ENCODE measurements at places on chromosomes 2 and 18. TPM values are rescaled to one million over a fixed set of nuclear protein-coding genes. Genes with fewer than 3 reads are reported as not detected.

DNA sequence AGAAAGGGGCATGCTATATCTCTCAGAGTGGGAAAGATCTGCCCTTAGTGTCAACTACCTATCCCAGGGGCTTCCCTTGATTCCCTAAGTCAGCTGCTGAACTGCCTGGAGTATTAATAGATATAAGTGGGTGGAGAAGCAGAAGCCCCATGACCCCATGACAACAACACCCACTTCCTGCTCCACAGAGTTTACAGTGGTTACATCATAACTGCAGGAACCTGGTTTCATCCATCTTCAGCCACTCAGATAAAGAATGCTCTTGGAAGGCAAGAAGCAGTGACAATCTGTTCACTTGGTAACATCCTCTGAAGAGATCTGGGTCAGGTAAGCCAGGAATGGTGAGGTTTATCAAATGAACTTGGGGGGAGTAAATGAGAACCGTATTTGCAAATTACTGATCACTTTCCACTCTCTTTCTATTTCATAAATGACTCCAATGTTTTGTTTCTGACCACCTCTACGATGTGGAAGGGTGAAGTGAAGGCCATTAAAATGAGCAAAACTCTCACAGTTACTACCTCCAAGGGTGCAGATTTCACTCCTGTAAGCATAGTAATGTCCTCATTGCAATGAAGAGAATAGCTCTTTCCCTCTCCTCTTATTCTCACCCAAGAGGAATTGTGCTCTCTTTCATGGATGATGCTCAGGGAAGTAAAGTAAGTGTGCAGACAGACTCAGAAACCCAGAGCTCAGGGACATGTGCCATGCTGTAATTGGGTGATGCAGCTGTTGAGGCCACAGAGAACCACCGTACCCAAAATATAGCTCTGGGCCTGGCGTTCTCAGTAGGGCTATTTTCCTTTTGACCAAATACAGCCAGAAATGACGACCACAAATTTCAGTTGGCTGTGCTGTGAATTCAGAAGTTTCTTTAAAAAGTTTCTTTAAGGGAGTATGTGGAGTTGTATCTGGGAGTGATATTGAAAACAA is 192.8 kb upstream of the APCDD1 start:
- no peak for DNase-seq

DNA sequence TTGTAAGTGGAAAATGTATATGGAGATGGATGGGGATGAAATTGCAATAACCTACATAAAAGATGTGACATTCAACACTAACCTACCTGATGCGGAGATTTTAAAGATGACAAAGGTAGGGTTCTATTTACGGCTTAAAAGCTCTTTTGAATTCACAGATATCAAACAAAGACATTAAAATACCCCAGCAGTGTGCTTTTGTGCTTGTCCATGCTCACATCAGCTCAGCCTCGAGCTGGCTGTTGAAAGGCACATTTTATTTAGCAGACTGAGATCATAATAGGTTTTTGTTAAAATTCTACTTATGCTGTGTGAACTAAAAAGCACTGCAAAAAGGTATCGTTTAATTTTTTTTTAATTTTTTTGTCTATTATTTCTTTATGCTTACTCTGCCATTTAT is 96.0 kb upstream of the CDCA7 start:
- DNase-seq: no peak

DNA sequence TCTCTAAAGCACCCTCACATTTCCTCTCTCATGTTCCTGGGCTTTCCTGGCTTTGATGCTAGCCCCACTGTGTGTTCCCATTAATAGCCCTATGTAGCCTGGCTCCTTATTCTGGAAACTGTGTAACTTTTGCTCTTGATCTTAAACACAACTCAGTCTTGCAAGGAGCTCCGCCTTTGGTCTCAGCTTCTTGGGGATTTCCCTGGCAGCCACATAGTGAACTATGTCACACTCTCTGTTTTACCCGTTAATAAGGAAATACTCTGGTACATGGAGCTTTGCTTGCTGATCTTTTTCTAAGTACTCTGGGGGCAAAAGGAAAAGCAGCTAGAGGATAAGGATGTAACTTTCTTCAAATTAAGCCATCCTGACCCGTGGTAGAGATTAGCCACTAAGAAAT is 259.3 kb downstream of the NEDD4L start:
- DNase-seq: no peak

DNA sequence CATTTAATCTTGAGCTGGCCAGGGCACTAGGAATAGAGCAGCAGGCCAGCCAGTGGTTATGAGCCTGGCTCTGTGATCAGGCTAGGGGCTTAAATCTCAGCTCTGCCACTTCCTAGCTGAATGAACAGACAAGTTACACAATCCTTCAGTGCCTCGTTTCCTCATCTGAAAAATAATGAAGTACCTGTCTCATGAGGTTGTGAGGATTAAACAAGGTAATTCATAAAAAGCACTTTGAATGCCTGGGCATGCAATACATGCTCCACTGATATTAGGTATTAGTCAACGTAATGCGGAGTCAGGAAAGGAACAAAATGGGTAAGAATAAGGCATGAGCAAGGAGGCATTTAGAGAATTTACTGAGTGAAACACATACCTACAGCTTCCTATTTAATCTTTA is 100.2 kb downstream of the CCBE1 start:
- DNase-seq: no peak

DNA sequence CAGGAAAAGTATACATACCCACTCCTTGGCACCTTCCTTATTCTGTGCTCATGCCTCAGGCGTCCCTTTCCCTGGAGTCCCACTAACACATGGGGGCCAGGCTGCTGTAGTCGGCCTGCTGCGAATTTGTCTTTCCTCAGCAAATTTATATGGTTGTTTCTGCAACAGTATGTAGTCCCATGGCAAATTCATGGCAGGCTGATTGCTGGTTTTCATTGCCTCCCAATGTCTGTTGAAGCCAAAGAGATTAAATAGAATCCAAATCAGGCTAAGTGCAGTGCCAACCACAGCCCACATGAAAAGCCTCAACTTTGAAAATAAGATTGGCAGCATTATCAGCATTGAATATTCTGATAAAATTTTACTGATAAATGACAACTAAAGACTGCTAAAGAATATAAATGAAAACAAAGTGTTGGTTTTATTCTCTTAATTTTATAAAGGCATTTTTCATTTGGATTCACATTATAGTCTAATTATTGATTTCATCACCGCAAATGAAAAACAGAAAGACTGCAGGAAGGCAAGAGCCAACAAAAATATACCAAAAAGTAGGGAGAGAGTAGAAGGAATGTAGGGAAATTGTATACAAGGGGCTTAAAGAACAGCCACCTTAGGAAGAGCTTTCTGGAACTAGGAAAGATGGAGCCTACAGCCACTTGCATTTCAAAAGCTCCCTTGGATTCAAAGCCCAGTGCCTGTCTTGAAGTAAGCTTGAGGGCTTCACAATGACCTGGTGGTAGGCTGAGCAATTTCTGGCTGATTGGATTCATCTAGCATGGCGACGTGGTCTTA is 283.7 kb upstream of the MMADHC start:
- DNase-seq: no peak

DNA sequence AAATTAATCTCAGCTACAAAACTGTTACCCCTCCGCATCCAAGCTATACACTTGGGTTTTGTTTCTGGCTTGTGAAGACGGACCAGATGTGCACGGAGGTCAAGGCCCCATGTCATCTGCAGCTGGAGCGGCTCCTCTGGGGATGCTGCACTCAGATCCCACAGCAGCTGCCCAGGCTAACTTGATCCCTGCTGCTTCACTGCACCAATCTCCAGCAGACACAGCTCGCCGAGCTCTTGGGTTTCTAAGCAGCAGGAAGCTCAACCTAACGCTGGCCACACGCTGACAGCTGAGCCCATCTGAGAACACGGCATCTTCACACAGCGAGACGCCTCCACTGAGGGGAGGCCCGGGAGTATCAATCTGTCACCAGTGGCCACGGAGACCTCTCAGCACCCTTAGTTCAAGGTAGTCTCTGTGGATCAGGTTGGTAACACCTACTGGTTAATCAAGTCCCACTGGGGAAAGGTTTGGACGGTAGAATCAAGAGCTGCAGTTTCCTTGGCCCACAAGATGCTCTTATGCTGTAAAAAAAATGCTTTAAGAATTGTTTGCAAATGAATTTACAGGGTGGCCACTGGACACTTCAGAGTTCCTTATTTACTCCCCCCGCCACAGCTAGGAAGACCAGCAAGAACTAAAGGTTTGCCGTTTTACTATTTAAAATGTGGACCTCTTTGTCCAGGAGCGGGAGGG is 67.5 kb downstream of the EMILIN2 start:
- DNase-seq: peak; percentile 22

DNA sequence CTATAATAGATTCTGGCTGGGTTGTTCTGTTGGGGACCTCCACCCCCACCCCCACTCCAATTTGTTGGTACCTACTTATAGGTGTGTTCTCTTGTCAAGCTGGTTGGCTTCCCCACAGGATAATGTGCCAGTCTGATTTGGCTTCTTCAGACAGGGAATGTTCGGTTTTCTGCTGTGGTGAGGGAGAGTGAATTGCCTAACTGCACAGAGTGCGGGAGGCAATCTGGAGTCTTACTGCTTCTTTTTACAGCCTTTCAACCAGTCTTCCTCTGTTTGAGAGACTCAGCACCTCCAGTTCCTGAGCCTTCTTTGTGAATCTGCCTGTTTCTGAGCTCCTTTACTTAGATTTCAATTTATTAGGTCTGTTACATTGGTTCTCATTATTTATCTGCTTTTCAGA is 27.4 kb upstream of the SNORC start:
- DNase-seq: no peak

GRCh38 chr18:56995579-56996188 is 151.2 kb upstream of the BOD1L2 start:
- no peak for DNase-seq

- DNase-seq: no peak
These were observed 1218.8 kb upstream of the LRRTM1 start for GRCh38 chr2:81523344-81523743.

GRCh38 chr18:27520401-27520800 is 335.3 kb upstream of the CHST9 start:
- DNase-seq: no peak

- no peak for DNase-seq
These were observed 343.5 kb downstream of the MTX2 start for GRCh38 chr2:176612736-176613135.

DNA sequence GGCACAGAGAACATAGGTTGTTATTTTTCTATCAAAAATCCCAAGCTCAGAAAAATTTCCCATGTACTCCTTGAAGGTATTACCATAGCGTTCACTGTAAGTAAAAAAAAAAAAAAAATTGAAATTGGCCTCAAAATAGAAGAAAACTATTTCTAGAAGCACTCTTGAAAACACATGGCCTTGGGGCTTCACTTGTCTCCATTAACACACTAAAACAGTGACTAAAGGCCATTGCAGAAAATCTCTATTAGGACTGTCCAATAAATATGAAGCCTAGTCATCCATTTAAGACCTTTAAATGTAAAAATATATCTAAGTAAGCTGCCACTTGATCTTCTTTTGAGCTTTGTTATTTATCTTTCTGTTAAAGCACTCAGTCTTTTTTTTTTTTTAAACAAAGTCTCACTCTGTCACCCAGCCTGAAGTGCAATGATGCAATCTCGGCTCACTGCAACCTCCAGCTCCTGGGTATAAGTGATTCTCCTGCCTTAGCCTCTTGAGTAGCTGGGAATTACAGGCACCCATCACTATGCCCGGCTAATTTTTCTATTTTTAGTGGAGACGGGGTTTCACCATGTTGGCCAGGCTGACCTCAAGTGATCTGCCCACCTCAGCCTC is 35.8 kb downstream of the CCDC68 start:
- DNase-seq: no peak

DNA sequence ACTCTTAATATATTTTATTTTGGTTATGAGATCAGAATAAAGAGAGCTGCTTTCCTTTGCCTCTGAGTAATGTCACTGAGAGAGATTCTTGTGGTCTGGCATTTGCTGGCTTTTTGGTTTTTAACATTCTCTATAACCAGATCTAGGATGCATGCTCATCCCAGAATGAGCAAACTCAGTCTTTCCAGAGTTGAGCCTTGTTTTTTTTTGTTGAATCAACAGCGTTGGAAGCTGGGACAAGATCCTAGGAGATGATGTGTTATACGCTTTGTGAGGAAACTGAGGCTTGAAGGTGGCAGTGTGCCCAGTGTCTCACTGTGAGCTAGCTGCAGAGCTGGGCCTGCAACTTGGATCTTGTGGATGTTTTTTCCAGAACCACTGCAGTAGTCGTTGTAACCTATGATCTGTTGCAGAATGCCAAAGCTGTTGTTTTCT is 19.5 kb downstream of the MYO1B start:
- DNase-seq: no peak

DNA sequence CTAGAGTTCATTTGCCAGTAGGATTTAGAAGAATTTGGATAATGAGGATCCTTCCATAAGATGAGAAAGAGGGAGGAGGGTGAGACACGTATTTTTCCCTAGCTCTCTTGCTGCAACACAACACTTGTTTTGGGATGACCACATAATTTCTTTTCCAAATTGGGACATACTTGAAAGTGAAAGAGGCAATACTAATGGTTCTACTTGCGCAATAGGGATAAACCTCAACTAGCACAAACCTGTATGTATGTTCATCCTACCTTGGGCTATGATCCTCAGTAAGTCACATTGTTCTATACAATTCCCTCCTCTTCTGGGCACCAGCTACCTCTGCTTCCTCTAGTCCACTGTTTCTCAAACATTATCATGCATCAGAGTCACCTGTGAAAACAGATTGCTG is 1208.8 kb upstream of the LRRTM1 start:
- no peak for DNase-seq

DNA sequence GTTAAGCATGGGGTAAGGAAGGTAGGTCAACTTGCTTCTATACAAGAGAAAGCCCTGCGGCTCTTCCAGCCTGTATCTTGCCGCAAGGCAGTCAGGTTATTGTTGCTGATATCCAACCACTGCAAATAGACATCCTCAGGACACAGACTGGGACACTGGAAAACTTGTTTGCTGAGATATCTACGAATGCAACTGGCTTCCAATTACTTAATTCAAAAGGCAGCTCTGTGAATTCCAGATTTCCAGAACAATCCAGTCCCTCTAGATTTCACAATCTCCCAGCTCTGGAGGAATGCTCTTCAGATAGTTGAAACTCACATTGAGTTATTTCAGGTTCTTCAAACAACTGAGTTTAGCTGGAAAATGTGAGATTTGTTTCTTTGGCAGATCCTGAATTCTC is 34.6 kb upstream of the SP9 start:
- DNase-seq: no peak

- no peak for DNase-seq
These were observed 94.7 kb upstream of the SLC8A1 start for GRCh38 chr2:40546439-40547191.

The REG1B gene
- total RNA-seq: not detected

The CD302 gene
- total RNA-seq: 3.1 TPM

The FAM237A gene
- total RNA-seq: not detected

The ABCB11 gene
- 0.18 TPM for total RNA-seq

The ABCG5 gene
- total RNA-seq: not detected

The ALPG gene
- not detected for total RNA-seq
